ENCODE measurements at places on chromosomes 11 and 22.

GRCh38 chr11:109957000-109957399 is 136.2 kb upstream of the ZC3H12C start:
- DNase-seq: no peak

- no peak for DNase-seq
Measured at GRCh38 chr22:26709617-26710390, 52.4 kb downstream of the MIAT start.

- no peak for DNase-seq
Measured at GRCh38 chr11:108224366-108224765, 1.5 kb downstream of the ATM start.

- no peak for DNase-seq
Measured at GRCh38 chr22:30891443-30891755, 77.2 kb downstream of the MORC2 start.

- no peak for DNase-seq
Measured at GRCh38 chr11:117882311-117882905, 6.0 kb upstream of the FXYD6 start.

DNA sequence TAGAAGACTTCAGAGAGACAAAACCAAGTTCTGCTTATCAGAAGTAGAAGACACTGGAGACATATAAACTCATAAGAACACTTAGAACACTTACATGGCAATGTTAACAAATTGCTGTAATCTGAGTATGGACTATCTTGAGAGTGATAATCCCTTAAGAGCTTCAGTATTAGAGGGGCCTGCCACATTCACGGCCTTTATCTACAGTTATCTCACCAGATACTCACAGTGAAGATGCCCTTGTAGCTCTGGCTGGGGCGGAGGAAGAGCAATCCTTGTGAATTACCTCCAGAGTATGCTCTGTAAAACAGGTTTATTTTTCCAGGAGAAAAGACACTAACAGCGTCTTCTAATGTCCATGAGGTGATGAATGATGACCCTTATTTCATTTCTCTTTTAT is 762.8 kb downstream of the FAM181B start:
- no peak for DNase-seq

All from stimulated activated CD4-positive, alpha-beta T cell treated with anti-CD3 and anti-CD28 coated beads, Interleukin-1b, Interleukin-23, amount 100 ng/mL, for 24 hours (primary cell).